ENCODE measurements at places on chromosomes 5 and 9.

DNA sequence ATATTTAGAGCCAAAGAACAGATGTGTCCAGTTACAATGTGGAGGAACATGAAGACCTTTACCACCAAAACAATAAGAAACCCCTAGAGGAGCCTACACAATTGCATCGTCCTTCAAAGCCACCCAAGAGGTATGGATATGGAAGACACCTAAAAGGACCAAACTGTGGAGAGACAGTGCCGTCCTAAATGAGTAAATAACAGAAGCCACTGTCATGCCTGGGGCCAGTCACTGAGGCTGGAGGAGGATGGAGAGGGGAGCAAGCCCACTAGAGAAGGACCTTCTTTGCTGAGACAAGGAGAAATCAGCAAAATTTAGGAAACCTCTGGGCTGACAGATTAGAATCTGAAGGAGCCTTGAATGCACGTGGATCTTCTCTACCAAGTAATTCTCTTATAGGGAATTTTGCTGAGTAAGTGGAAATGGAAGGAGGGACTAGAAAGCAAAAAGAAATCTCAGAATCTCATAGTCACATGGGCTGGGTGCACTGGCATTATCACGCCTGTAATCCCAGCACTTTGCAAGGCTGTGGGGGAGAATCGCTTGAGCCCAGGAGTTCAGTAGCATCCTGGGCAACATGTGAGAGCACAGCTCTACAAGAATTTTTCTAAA lies 27.6 kb downstream of the PLEKHG4B start:
- DNase-seq = no peak

- DNase-seq = no peak
Measured at GRCh38 chr5:128636361-128636760, 98.3 kb upstream of the FBN2 start.

- no peak for DNase-seq
Measured at GRCh38 chr9:132061526-132061925, 18.1 kb downstream of the MED27 start.

DNA sequence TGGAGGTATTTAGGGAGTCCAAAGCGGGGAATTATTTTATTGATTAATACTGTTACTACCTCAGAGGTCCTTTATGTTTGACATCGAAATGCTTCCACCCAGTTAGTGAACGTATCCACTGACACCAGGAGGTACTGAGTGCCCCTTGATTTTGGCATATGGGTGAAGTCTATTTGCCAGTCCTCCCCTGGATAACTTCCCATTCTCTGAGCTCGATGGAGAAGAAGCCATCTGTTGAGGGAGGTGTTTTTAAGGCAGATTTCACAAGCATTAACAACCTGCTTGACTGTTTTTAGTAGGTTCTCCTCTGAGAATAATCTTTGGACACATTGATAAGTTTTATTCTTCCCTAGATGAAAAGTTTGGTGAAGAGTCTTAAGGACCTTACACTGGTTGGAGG lies 165.3 kb upstream of the NREP start:
- no peak for DNase-seq

GRCh38 chr9:77420641-77421040 lies 227.5 kb downstream of the GNA14 start:
- no peak for DNase-seq

DNA sequence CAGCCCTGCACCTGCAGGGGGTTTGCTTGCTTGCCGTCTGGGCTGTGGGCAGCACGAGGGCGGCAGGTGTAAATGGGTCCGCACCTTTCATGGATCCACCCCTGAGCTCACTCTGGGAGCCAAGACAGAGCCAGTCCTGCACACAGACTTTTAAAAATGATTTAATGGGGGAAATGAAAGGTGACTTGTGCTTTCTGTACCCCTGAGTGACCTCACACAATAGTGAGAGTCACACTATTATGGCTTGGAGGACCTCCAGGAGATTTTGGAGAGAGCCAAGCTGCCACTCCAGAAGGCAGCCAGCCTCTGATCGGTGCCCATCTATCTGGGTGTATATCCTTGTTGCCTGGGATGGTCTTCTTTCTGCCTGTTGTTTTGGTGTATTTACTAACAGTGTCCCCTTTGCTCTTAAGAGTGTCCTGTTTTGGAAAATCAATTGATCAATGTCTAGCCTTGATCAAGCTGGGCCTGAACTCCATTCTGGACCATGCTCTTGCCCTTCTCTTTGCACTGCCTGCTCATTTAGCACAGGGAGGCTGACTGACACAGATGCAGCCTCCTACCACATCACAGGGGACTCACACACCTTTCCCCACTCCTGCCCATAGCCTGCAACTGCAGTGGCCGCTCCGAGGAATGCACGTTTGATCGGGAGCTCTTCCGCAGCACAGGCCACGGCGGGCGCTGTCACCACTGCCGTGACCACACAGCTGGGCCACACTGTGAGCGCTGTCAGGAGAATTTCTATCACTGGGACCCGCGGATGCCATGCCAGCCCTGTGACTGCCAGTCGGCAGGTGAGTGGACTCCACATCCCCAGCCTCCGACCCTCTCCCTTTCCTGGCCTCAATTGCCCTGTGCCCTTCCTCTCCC lies 29.5 kb downstream of the LAMC3 start:
- no peak for DNase-seq

- no peak for DNase-seq
Measured at GRCh38 chr9:93318480-93318879, 133.0 kb upstream of the FAM120A start.

DNA sequence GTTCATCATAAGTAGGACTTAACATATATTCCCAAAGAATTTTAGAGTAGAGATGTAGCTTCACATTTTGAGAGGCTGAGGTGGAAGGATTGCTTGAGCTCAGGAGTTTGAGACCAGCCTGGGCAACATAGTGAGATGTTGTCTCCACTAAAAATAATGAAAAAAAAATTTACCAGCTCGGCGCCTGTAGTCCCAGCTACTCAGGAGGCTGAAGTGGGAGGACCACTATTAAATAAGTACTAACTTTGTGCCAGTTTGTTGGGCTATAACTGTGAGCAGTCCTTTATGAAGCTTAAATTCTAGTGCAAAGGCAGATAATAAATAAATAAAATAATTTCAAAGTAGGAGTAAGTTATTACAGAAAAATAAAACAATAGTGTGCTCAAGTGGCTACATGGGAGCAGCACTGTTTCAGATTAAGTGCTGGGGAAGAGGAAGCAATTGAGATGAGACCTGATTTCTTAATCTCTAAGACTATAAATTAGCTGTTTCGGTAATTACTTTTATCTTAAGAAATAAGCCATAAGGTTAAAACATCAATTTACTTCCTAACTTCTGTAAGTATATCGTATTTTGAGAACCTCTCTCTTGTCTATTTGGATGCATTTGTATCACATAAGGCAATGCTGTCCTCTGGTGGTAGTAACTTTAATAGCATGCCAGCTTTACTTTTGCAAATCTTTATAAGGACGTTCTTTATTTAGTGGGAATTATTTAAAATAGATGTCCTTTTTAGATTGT lies 98.9 kb downstream of the CSNK1G3 start:
- DNase-seq = peak; percentile 76

GRCh38 chr5:174528821-174529544 lies 195.4 kb upstream of the MSX2 start:
- DNase-seq = no peak

- DNase-seq = no peak
Measured at GRCh38 chr9:38680837-38681445, 39.0 kb downstream of the FAM240B start.

DNA sequence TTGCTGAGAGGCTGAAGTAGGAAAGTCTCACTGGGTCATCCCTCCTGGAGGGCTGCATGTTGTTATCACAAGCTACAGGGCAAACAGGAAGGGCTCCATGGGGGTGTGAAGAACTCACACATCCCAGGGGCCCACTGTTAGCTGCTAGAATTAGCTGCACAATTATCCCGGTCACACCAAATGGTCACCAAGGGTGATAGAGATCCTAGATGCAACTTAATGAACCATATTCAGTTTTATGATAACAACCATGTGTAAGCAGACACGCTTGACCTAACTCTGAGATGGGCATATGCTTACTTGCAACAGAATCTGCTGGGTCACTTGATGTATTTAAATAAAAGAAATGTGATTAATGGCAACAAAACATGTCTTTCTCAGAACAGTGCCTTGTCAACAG lies 143.5 kb upstream of the C6 start:
- DNase-seq = no peak

GRCh38 chr9:28363151-28363562 lies 789.9 kb upstream of the C9orf72 start:
- DNase-seq = no peak

DNA sequence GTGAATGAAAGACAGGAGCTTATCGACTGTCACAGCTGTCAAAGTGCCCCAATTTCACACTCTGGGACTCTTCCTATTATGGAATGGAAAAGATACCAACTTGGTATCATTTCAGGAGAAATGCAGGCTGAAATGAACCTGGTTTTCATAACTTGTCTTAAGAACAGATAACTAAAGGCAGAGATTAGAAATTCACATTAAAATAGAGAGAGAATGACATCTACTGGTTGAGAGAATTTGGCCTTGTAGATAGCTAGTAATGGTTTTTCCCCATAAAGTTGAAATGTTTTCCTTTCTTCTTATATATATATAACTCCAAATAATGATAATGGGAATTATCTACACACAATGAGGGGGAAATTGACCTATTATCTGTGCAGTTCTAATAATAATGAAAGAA lies 600.2 kb upstream of the CCNG1 start:
- DNase-seq = peak; percentile 13

DNA sequence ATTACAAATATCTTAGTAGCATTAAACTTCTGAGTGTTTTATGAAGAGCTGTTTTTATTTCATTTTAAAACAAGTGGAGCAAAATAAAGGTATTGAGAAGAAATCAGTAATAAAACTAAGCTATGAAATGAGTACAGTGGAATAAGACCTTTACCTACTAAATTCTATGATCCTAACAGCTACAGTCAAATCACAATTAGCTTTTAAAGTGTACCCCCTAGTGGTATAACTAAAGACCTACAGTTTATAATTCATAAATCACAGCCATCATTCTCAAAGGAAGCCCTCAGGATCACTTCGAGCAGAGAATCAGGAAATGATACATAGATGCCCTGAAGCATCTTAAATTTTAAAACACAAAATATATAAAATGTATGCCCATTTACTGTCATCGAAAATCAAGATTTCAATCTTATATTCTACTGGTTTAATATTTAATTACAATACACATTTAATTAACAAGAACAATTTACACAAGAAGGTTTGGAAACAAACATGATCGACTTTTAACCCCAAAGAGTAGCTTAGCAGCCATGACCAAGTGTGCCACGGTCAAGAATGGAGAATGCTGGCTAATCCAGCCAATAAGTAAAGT lies 12.3 kb downstream of the CCNH start:
- peak; percentile 72 for DNase-seq

- DNase-seq = no peak
Measured at GRCh38 chr9:92992549-92992948, 45.2 kb downstream of the FGD3 start.

GRCh38 chr5:181042722-181043121 lies 2.7 kb downstream of the BTNL9 start:
- no peak for DNase-seq

GRCh38 chr5:172883066-172883465 lies 49.0 kb downstream of the ERGIC1 start:
- no peak for DNase-seq

- DNase-seq = peak; percentile 51
Measured at GRCh38 chr9:89675058-89675742, 70.4 kb downstream of the GADD45G start.

- DNase-seq = no peak
Measured at GRCh38 chr5:176492431-176492830, 44.2 kb downstream of the FAF2 start.

DNA sequence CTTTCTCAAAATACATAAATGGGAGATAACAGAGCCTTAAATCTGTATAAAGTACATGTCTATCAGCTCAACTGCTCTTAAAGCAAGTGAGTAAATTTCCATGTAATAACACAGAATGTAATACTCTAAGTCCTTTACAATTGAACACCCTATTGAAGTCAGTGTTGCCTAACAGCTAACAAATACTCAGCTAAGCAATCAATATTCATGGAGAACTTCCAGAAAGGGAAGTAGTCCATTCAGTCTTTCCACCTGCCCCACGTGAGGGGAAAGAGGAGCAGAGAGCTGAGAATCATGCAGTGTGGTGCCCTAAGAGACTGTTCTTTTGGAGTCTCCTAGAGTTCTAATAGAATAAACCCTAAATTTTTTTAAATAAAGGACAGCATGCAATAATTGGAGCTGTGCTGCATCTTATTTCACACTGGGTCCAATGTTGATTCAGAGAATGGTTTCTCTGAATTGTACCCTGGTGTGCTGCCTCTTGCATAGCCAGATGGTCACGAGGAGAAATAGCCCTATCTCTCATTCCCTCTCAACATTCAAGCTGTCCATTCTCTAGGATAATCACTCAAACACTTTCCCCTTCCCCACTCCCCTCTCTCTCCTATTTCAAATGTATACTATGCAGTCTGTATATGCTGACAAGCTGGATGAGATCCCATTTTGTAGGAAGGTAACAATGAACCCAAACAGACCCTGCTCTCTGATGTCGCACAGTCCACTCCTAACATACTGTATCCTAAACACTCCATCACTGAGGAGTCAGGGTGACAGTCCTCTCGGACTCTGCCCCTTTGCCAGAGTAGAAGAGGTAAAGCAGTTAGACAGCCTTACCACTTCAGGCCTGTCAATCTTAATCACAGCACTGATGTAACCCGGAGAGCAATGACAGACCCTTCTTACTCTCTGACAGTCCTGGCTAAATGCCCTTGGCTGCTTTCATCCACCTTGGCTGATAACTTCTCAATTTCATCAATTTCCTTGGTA lies 134.8 kb downstream of the EPB41L4A start:
- DNase-seq = no peak

GRCh38 chr9:126146254-126147145 lies 180.1 kb upstream of the MVB12B start:
- DNase-seq = peak; percentile 94

DNA sequence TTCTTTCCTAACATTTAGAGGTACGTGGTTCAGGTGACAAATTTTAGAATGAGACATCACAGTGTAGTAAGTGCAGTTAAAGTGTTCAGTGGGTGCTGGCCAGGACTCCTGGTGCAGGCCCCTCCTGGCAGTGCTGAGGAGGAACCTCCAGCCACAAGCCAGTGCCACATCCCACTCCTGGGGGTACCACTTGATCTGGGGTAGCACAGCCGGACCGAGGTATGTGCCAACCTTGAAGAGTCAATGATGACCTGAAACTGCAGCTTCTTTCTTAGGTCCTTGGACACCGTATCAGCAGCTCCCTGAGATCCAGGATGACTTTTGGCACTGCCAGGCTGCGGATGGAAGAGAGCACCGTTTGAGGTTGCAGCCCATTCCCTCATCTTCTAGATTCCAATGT lies 310.4 kb upstream of the IRX4 start:
- DNase-seq = no peak

- DNase-seq = no peak
Measured at GRCh38 chr9:127197186-127197860, 67.3 kb upstream of the GARNL3 start.
